ENCODE measurements at places on chromosomes 6 and 20.

GRCh38 chr20:54255157-54255556, 47.3 kb downstream of the PFDN4 start:
- no peak for DNase-seq

DNA sequence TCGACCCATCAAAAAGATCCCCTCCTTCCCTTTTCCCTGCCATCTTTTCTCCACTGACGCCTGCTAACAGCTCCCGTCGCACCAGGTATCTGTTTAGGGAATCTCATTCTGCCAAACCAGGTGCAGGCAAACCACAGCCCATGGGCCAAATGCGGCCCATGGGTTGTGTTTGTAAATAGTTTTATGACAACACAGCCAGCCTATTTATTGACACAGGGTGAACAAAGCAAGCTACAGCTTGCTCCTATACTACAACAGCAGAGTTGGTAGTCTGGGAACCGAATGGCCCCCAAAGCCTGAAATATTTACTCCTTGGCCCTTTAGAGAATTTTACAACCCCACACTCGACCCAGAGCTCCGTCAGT, 16.4 kb downstream of the NFATC2 start:
- DNase-seq = no peak

- DNase-seq = no peak
Observed at GRCh38 chr6:74069089-74069581, 373.1 kb downstream of the CD109 start.

DNA sequence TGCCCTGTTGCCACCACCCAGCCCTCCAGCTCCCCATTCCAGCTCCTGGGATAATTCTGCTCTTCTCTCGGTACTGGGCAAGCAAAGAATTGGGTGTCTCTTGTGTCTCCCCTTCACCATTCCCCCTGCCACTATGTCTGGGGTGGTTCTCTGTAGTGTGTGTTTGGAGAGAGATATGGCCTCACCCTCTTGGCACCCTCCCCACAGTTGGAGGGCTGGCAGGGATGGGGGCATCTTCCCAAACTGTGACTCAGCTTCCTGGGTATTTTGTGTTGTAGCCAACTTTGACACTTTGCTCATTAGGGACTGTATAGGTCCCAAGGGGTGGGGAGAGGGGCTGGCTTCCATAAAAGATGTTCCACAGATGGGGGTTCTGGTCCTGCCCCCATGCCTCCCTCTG, 1.7 kb downstream of the TNXB start:
- no peak for DNase-seq

- no peak for DNase-seq
Observed at GRCh38 chr6:4895971-4896370, 107.9 kb downstream of the RPP40 start.
